Calu3 (cell line): ENCODE measurements at places on chromosomes 7 and 10.
A peak's percentile ranks its signal among the peaks of the same experiment; 100 is the strongest.

DNA sequence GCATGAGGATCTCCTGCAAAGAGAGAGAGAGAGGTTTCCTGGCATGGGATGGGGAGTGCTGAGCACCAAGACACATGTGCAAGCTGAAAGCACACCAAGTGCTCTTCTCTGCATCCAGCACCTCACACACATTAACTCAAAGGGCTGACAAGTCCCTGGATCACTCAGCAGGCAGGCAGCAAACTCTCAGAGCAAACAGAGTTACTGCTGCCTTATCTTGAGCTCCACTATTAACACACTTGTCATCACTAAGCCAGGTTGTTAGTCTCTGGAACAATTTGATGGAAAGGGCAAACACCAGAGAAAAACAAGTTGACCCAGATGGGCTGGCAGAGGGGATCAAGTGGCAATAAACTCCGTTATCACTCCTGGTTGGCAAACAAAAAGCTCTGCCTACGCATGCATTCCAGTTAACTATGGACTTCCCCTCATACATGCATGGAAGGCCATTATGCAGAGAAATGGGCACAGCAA, 349.9 kb downstream of the KCNMA1 start:
- DNase-seq, result peak; percentile 13

- no peak for DNase-seq
These were observed 716.1 kb downstream of the PHTF2 start for GRCh38 chr7:78514634-78515033.

DNA sequence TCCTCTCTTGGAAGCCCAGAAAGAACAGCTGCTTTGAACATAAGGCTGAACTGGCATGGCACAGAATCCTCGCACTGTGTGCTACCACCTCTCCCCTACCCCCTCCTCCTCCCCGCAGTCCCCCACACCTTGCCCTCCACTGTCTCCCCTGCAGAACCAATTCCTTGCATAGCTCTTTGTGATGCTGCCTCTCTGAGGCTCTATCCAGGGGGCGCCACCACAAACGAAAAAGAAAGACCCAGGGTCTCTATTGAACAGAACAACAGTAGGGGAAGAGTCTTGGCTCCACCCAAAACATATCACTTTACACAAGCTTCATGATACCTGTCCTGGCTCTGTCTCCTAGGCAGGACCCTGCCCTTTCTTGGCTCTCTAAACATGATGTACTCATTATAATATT, 26.2 kb upstream of the EBLN1 start:
- DNase-seq, result peak; percentile 11

DNA sequence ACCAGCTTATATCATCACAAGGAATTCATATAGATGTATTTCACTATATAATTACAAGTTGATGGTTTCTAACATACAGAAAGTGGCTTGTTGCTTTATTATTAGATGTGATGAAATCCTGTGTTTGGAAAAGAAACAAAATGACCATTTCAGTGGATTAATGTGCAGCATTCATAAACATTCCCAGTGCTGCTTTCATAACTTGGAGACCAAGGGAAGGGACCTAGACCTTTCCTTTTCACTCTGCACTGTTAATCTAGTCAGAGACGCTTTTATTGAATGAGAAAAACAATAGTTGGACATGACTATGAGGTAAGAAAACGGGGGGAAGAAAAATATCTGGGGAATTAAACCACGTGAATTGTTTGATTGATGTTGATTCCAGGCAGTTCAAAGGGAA, 160.0 kb downstream of the HDAC9 start:
- DNase-seq, result no peak

DNA sequence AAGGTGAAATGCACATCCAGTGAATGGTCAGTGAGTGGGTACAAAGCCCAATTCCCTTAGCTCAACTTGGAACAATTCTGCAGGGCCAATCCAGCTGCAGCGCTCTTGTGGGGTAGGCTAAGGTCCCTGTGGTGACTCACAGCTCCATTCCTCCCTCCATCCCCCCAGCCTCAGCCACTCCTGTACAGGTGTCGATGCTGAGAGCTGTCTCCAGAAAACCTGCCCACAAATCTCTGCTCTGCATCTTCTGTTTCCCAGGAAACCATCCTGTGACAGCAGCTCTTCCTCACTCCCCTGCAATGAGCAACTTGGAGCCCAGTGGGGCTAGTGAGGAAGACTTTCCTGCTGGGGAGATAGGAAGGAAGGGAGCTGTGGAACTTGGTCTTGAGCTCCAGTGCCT, 244.7 kb upstream of the GPR26 start:
- DNase-seq, result no peak

DNA sequence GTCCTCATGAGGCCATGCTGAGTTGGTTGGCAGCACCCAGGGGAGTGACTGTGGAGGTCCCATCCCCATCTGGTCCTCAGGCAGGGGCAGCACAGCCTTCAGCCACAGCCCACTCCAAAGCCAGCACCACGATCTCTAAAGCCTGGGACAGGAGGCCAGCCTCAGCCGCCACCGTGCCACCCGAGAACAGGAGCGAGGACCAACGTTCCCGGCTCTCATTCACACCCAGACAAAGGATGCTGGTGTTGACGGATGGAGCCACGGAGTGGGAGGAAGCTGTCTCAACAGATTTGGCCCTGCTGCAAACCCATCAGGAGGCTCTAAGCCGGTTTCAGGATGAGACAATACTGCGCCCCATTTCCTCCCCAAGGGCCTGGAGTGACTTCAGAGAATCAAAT, 42.7 kb upstream of the PPP2R2D start:
- no peak for DNase-seq

DNA sequence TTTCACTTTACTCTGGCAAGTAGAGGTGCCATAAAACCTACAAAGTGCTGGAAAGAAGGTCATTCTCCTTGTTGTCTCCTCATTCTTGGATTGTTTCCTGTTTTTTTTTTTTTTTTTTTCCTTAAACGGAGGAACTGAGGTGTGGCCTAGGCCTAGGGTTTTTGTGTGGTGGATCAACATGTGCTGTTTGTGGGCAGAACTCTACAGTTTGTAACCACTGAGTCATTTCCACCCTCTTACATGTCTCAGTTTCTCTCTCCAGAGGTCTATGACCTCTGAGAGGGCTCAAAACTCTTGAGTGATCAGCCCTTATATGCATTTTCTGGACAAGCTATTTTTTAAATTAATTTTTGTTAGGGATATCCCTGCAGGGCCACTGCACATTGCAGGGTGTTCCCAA, 296.0 kb downstream of the PPP1R3A start:
- DNase-seq, result no peak

DNA sequence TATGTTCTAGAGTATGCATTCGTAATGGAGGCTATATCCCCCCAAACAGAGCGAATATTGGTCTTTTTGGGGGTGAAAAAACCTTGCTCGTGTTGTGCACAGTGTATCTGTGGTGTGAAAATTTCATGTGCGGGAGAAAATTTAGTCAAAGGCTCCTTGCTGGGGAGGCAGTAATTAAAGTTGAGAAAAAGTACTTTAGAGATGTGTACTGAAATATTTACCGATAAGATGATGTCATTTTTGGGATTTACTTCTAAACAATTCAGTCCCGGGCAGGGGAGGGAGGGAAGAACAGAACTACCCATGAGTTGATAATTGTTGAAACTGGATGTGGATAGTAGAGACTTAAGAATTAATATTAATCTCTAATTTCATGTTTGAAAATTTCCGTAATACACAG, 9.3 kb downstream of the RBM17 start:
- no peak for DNase-seq
